ENCODE measurements at places on chromosomes 5 and 9.
A peak's percentile ranks its signal among the peaks of the same experiment; 100 is the strongest.

GRCh38 chr9:75927356-75927755, 36.9 kb downstream of the PCSK5 start:
- DNase-seq, result no peak

GRCh38 chr9:130225586-130225985, 40.0 kb upstream of the HMCN2 start:
- no peak for DNase-seq

- no peak for DNase-seq
Observed at GRCh38 chr5:81800797-81801196, 49.9 kb upstream of the SSBP2 start.

GRCh38 chr9:132753593-132753880, 83.3 kb downstream of the GTF3C4 start:
- DNase-seq, result no peak

- DNase-seq, result no peak
Observed at GRCh38 chr5:180421672-180422071, 68.5 kb upstream of the GFPT2 start.

DNA sequence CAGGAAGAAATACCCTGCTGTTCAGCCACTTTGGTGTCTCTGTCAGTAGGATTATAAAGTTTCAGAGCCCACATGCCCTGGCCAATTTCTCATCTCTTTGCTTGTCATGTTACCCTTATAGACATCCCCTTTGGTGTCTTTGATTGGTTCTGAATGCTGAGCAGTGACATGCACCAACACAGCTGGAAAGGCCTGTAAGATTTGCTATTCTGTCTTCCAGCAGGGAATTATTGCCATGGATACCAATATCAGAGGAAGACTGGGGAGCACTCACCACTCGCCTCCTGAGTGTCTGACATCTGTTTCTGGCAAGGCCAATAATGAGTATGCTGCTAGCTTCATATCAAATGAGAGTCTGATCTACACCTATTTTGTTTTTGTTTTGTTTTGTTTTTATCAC, 34.4 kb downstream of the RAB3C start:
- no peak for DNase-seq

DNA sequence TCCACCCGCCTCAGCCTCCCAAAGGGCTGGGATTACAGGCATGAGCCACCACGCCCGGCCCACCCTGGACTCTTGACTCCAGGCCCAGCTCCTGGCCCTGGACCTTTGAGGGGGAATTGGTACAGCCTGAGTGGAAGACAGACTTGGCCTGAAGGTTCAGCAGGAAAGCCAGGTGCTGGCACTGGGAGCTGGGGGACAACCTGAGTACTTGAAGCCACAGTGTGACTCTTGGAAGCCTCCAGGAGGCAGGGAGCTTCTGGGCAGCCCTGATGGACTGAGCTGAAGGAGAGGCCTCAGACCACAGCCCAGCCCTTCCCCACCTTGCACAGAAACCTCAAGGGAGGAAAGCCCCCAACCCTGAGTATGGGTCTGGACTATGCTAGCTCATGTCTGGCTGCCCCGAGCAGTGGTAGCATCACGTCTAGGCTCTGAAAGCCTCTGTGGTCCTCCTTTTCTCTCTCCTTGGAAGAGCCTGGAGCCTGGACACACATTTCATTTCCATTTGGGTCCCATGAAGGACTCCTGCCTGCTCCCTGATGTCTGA, 54.1 kb downstream of the RASGEF1C start:
- DNase-seq, result no peak

GRCh38 chr9:113205432-113205831, 15.6 kb downstream of the FKBP15 start:
- DNase-seq, result no peak

- DNase-seq, result no peak
Observed at GRCh38 chr5:164012371-164012770, 507.0 kb downstream of the MAT2B start.

- no peak for DNase-seq
Observed at GRCh38 chr9:110143485-110143884, 64.5 kb downstream of the C9orf152 start.

DNA sequence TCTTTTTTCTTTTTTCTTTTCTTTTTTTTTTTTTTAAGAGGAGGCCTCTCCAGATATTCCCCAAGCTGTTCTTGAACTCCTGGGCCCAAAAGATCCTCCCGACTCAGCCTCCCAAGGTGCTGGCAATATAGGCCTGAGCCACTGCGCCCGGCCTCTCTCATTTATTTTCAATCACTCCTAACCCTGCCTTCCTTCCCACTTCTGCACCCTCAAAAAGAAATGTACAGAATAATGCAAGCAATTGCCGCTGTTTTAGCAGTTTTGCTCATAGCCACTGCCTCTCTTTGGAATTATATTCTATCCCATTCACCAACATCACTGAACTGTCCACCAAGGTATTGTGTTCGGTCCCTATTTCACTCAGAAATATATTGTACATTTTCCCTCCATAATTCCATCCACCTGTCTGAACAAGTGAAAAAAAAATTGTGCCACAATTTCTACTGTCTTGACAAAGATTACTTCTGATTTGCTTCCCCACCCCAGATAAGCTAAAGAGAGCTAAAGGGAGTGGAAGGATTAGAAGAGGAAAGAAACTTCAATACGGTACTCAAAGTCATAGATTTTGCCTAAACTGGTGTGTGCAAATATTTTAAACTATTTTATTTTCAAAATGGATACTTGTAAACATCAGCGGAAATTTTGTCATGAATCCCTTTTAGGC, 1.9 kb downstream of the FNBP1 start:
- no peak for DNase-seq

DNA sequence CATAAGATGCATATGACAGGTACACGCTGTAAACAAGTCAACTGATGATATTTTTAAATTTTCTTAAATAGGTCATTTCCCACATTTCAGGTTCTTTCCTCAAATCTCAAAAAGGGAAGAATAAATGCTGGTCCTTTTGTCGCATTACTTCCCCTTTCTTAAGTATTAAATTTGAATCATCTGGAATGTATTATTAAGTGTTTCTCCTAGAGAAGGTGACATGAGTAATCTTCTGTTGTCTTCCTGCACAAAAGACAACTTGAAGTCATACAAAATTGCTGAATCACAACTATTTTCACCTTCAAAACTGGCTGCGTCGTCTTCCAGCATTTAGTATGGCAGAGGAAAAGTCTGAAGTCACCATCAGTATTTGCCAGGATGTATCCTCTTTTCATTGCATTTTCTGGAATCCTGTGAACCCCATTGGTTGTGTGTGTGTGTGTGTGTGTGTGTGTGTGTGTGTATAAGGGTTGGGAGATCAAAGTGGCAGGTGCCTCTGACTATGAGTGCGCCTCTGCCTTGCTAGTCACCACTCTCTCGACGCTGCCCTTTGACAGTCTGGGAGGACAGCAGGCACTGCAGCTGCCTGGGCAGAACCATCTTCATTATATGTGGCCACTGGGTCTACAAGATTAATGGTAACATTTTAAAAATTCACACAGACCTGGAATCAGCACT, 86.9 kb downstream of the MVB12B start:
- DNase-seq, result no peak

GRCh38 chr5:33230467-33231078, 210.2 kb upstream of the TARS1 start:
- DNase-seq, result no peak

DNA sequence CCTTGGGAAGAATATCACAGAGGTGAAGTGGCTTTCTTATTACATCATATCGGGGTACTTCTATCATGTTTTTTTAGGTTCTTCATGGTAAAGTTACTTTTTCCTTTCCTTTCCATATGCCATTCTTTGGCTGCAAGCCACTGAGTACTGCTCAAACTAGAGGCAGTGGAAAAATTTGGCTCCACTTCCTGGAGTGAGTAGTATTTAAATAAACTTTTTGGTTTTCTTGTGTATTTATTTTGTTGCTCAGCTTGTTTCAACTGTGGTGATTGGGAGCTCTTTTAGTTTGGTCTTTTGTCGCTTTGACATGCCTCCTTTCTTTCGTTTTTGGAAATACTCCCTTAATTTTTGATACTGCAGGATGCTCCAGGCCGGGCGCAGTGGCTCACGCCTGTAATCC, 69.8 kb downstream of the WDR70 start:
- no peak for DNase-seq

DNA sequence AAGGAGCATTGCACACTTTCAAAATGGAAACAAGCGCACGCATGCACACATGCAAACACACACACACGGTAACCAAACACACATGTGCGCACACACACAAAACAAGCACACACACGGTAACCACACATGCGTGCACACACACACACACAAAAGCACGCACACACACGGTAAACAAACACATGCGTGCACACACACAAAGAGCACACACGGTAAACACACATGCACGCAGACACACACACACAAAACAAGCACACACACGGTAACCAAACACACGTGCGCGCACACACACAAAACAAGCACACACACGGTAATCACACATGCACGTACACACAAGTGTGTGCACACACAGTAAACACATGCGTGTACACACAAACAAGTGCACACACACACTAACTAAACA, 19.3 kb upstream of the SLC6A3 start:
- no peak for DNase-seq

DNA sequence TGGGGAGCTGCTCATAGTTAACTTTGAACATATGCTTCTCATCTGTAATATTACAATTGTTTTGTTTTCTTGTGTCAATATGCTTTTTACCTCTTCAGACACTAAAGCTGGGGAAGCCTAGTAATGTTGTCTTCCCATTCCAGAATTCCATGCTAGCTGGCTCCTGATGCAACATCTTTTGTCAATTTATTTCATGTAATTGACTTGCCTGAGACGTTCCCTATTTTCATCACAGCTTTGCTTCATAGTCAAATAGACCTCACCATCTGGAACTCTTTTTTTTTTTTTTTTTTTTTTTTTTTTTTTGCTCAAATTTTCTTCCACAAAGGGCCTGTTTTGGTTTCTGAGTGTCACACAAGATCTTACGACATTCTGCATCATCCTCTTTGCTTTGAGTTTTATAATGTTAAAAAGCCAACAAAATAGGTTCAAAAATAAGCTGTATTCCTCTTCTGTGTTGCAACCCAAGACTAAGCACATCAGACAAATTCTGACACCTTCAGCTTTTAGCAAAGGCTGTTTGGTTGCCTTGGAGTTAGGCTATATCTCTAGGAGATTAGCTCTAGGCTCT, 235.2 kb downstream of the NR3C1 start:
- no peak for DNase-seq

DNA sequence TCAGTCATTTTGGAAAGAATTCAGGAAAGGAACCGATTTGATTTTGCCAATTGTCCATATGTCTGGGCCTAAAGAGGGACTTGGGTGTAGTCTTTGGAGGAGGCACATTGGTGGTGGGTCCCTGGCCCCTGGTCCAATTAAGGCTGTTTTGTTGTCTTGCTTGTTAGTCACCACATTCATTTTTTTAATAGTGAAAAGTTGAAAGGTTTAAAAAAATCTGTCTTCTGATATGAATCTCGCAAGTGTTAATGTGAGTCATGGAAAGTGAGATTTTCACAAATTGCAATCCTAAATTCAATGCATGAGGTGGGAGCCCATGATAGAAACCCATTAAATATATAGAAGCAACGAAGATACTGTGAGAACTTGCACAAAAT, 165.9 kb upstream of the OTULINL start:
- DNase-seq, result peak; percentile 35

- DNase-seq, result no peak
Observed at GRCh38 chr9:113619491-113620376, 156.2 kb downstream of the RGS3 start.

GRCh38 chr5:59850766-59851165, 42.8 kb downstream of the PDE4D start:
- DNase-seq, result no peak

GRCh38 chr9:3027210-3027609, 183.3 kb upstream of the PUM3 start:
- no peak for DNase-seq

DNA sequence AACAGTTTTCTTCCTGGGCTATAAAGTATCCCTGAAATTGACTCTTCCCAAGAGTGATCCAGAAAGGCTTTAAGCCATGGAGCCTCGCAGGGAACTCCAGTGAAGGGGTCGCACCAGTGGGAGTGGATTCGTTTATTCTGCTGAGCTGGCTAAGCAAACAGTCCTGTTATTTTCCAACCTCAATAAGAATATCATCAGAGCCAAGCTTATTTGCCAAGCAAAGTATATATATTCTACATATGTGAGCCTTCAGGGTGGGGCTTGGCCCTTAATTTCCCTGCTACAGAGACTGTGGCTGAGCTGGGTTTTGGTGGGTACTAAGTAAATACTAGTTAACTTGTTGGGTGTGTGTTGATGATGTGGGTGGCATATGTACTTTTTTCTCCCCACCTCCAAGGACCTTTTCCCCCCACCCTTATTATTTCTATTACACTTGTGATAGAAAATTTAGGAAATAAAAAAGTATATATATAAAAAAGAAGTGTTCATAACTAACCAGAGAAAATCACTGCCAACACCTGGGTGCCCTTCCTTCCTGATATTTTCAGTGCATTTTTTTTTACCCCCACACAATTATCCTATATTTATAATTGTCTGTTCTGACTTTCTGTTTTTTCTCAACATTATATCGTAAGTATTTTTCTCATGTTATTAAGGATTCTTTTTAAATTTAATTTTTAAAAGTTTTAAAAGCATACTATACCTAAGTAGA, 5.3 kb downstream of the GSN start:
- DNase-seq, result no peak

GRCh38 chr9:133102190-133103021, 18.6 kb downstream of the RALGDS start:
- no peak for DNase-seq

GRCh38 chr5:137630972-137631370, 104.9 kb downstream of the KLHL3 start:
- DNase-seq, result no peak

DNA sequence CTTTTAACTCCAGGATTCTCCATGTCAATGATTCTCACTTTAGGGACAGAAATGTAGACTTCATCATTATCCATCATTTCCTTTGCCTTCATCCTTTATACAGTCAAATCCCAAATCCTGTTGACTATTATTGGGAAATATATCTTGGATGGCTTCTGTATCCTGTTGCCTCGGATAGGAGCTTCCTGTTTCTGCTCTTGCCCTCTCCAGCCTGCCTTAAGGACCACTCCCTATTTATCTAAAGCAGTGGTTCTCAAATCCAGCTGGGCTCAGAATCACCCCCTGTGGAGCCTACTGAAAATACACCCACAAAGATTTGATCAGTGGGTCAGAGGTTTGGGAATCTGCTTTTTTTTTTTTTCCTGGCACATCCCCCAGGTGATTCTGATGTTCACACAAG, 8.5 kb downstream of the AFAP1L1 start:
- no peak for DNase-seq

GRCh38 chr5:151897020-151897552, 27.6 kb downstream of the GLRA1 start:
- no peak for DNase-seq

DNA sequence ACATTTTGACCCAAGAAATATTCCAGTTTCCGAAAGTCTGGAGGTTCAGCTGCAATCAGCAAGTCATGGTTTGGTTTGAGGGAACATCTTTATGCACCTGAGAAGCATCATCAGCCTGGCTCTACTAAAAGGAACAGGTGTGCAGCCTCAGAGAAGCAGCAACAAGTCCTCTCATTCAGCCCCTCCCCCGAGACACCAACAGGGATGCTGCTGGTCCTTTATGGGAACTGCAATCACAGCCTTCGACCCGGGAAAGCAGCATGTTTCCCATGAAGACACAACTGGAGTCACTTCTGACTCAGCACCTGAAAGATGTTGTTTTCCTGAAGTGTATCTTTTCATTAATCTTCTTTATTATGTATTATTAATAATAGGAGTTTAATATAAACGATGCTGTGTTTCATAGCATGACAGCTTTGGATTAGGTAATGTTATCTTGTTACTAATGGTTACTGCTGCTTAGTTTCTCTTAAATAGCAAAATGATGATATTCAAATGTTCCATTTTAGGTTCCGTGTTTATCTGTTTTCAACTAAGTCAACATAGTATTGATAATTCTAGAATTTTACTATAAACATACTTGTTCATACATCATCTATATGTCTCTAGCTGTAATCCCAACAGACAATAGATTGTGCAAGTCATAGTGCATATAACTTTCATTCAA, 15.6 kb upstream of the NREP start:
- no peak for DNase-seq
